ENCODE measurements at places on chromosomes 12 and 14. TPM values are rescaled to one million over a fixed set of nuclear protein-coding genes. Genes with fewer than 3 reads are reported as not detected.

- H3K27ac ChIP-seq, result no peak overlapping the region
- no peaks in the 10 kb centered on the region for H3K27me3 ChIP-seq
- H3K4me3 ChIP-seq, result no peak overlapping the region
- H3K36me3 ChIP-seq, result no peaks in the 10 kb centered on the region
Observed at GRCh38 chr12:115763982-115764621, 513.4 kb downstream of the MED13L start.

DNA sequence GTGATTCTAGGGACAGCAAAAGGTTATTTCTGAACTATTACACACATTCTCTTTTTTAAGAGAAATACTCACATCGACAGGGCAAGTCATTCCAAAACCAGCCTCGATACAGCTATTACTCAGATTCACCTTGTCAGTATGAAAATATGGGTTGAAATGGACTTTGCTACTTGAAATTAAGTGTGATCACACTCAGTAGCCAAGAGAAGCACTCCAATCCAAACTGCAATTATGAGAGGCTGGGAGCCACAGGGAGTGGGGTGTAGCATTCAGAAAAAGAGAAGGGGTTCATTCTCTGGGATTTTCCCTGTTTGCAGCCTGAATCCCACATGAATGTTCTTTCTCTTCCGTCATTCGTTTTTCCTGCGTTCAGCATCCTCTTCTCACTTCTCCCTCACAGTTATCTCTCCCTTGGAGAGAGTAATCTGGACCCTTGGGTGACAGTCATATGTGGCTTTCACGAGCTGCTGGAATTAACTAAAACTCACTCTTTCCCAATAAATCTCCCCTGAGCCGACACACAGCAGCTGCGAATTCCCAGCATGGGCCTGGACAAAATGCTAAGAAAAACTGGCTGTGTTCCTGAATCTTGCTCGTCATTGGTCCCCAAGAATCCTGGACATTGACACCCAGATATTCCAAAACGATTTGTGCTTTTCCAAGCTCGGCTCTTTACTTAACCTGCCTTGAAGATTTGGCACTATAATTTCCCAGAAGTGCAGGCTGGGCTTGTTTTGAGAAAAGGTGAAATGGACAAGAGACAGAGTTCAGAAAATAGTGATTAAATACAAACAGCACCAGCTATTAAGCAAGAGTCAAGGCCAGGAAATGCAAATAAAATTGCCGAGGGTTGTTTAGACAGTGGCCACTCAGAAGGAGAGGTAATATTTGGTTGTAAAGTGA is 199.5 kb upstream of the PLEKHG7 start:
- no peaks in the 10 kb centered on the region for H3K27me3 ChIP-seq
- H3K36me3 ChIP-seq, result no peaks in the 10 kb centered on the region
- H3K4me3 ChIP-seq, result no peak overlapping the region
- no peaks in the 10 kb centered on the region for H3K4me1 ChIP-seq
- DNase-seq, result no peak

DNA sequence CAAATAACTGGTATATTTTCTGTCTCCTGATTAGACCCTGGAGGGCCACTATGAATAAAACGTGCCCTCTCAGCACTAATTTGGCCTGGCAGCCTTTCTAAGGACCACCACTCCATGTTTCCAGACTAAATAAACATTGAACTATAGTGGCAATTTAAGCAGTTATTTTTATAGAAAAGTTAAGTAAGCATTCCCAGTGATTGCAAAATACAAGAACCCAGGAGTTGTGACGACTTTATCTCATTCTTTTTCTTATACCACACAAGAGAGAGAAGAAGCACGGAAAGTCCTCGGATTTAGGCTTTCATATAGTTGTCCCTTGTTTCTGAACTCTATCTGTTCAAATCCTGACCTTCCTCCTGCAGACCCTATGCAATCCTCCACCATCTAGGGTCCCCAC is 23.1 kb upstream of the STRAP start:
- no peak overlapping the region for H3K27ac ChIP-seq
- H3K36me3 ChIP-seq, result no peaks in the 10 kb centered on the region

Gene REM2
- total RNA-seq, result 0.41 TPM

Gene GLI1
- 0.48 TPM for total RNA-seq
